Activated CD8-positive, alpha-beta T cell treated with anti-CD3 and anti-CD28 coated beads for 36 hours (primary cell): ENCODE measurements at places on chromosomes 2 and 18.
A peak's percentile ranks its signal among the peaks of the same experiment; 100 is the strongest.

GRCh38 chr18:44870631-44871502 lies 190.2 kb downstream of the SETBP1 start:
- DNase-seq, result no peak

DNA sequence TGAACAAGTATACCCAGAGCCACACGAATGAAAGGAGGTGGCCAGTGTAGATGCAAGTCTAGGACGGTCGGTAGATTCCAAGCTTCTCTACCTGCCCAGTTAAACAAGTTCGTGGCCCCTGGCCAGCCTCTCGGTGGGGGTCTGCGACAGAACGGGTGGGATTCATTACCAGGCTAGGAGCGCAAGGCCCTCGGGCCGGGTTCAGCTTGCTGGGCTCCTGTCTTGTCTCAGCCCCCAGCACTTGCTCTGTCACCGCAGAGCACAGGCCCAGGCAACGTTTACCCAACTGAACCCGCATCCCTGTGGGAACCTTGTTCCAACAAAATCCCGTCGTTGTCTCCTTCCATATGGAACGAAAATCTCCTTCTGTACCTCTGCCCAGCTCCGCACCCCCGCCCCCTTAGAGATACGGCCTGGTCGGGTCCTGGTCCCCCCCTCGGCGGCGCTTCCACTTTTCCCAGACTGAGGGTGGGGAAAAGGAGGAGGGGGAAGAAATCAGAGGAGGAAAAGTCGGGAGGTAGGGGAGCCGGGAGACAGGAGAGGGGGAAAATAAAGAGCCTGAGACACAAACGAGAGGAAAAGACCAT lies 1.9 kb upstream of the EMX1 start:
- DNase-seq, result no peak

DNA sequence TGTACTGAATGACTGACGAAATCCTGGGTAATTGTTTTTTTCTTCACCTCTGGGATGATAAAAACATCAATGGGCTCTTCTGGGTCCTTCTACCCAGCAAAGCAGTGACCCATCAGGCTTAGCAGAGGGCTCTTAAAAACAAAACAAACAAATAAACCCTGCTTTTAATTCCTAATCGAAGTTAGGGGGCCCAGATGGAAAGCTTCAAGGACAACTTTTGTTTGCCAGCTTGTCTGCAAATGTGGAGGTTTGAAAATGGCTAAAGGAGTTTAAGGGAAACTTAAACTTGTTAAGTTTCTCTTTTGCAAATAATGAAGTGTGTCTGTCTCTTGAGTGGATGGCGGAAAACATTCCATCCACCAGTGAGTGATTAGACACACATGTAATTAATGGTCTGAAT lies 327.2 kb downstream of the SATB2 start:
- no peak for DNase-seq

GRCh38 chr18:63890950-63891304 lies 3.4 kb downstream of the SERPINB2 start:
- no peak for DNase-seq

DNA sequence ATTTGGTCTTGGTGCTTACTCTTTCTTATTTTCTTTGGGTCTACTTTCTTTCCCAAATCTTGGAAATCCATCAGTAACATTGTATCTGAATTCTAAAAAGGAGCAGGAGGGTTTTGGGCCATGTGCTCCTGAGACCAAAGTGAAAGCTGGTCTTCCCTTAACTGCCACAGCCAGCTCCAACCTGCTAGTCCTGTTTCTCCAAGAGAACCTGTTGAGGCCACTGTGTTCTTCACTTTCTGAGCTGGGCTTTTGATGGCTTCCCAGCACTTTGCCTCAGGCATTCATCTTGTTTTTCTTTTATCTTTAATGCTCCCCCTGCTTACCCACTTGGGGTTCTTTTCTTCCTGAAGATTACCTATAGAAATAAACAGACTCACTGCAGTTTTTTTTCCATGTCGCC lies 53.3 kb downstream of the ARHGAP28 start:
- no peak for DNase-seq

DNA sequence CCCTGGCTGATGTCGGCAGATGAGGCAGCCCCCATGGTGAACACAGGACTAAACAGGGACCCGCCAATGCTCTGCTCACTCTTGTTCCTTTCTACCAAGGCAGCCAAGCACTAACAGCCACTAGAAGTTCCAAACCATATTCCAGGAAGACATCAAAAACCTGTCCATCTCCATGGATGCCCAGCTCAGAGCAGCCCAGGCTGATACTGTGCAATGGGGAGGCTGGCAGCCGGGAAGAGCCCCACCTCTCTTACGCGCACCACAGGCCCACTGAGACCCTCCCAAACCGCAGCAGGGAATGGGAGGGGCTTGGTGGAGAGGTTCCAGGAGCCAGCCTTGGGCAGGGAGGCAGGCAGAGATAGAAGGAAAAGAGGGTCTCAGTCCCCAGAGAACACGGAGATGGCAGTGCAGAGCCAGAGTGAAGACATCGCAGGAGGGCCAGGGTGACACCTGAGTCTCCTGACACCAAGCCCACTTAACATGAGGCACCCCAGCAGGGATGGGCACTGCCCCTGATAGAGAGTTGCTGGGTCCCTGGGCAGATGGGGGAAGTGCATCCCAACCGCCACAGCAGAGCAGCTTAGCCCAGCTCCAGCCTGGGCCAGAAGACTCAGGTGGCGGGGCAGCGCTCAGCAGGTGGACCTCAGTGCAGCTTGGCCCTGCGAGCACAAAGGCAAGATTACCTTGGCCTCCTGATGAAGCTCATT lies 3.4 kb downstream of the HS6ST1 start:
- no peak for DNase-seq

GRCh38 chr2:172377408-172377807 lies 50.0 kb upstream of the ITGA6 start:
- no peak for DNase-seq

GRCh38 chr18:5529471-5529870 lies 14.3 kb downstream of the EPB41L3 start:
- no peak for DNase-seq

DNA sequence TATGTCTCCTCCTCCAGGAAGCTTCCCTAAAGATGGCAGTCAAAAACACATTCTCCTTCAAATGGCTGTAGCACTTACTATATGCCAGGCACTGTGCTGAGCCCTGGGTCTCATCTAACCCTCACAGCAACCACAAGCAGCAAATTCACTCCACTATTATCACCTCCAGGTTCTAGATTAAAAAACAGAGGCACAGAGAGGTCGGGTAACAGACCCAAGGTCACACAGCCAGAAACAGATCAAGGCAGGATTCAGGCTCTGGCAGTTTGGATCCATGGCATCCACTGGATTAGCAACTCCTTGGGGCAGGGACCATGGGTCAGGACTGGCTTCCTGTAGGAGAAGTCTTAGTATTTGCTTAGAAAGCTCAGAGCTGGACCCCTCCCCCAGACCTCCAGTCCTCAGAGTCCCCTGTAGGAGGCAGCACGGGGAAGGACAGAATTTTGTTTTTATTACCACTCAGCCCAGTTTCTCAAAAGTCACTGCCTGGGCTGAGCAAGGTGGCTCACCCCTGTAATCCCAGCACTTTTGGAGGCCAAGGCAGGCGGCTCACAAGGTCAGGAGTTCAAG lies 34.4 kb downstream of the ZFP36L2 start:
- DNase-seq, result peak; percentile 68

DNA sequence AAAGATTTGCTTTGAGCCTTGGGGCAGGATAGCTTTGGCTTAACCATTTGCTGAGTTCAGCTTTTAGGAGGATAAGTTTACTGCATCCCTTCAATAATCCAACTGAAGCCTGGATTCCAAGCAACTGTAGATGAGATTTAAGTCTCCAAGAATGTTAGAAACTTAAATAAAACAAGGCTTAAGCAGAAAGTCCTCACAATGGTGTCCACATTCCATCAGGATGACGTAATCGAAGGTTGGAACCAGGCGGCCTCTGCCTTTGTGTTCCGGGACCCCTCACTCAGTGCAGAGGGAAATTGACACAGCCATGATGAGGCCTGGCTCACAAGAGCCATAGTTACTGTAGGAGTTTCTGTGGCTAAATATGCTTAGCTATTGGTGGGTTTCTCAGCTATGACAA lies 260.4 kb downstream of the LPIN1 start:
- no peak for DNase-seq

GRCh38 chr2:48414640-48414979 lies 115.3 kb upstream of the STON1 start:
- no peak for DNase-seq

DNA sequence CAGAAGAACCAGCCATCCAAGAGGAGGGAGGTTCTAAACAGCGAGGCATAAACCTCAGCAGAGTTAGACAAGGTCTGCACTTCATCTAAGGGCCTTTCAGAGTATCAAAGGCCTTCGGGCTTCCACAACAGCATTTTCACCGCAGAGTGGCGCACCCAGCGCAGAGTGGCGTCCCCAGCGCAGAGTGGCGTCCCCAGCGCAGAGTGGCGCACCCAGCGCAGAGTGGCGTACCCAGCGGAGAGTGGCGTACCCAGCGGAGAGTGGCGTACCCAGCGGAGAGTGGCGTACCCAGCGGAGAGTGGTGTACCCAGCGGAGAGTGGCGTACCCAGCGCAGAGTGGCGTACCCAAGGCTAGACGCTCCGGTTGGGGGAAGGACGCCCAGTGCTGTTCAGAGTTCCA lies 137.9 kb downstream of the ZNF516 start:
- DNase-seq, result no peak

GRCh38 chr2:30305235-30305634 lies 73.9 kb downstream of the LBH start:
- DNase-seq, result no peak

- DNase-seq, result no peak
Observed at GRCh38 chr2:227551836-227552235, 46.9 kb upstream of the SCYGR2 start.

- DNase-seq, result no peak
Observed at GRCh38 chr18:36744261-36744876, 84.4 kb downstream of the TPGS2 start.

DNA sequence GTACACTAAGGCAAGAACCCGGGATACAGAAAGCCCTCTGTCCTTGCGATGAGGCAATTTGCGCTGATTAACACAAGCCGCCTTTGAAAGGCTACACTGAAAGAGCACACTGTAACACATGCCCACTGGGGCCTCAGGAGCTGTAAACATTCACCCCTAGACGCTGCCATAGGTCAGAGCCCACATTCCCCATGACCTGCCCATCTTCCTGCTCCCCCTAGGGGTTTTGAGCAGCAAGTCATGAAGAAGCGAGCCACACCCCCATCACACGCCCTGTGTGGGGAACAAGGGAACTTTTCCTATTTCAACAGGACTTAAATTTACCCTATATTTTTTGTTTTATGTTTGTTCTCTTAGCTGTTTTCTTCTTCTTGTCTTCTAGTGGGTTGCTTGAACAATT lies 47.8 kb upstream of the SLC4A10 start:
- DNase-seq, result peak; percentile 19

- DNase-seq, result no peak
Observed at GRCh38 chr2:214876815-214877214, 67.3 kb upstream of the BARD1 start.

GRCh38 chr2:31522786-31523185 lies 58.0 kb downstream of the SRD5A2 start:
- no peak for DNase-seq

DNA sequence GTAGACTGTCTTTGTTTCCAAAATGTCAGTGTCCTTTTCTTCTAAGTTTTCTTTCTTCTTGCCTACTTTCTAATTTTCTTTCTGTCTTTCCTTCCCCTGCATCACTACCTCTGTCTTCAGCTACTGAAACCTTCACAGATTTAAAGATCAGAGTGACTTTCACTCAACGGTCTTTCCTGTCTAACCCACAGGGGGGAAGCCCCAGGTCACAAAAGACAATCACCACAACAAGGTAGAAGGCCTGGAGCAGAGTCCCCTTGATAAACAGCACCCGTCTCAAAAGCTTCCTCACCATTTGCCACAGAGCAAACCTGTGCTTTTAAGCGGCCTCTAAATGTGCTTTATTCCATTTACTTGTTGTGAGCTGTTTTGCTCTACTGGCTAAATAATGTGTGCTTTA lies 665.4 kb downstream of the BCL11A start:
- DNase-seq, result peak; percentile 78

DNA sequence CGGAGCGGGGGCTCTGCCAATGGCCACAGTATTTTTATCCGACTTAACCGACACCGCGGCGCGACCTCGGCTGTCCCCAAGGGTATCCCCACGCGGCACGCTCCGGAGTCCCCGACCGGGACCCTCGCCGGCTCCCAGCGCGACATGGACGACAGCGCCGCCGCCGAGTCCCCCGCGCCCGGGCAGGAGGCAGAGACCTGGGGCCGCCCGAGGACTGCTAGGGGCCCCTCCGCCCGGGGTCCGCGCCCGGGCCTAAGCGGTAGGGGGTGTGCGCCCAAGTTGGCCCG lies 468 bp downstream of the UXS1 start:
- DNase-seq, result no peak
